Glutamatergic neuron (in vitro differentiated cells): ENCODE measurements at places on chromosomes 2 and 18.
A peak's percentile ranks its signal among the peaks of the same experiment; 100 is the strongest.

- H3K4me1 ChIP-seq = no peaks in the 10 kb centered on the region
- no peak overlapping the region for H3K27ac ChIP-seq
- H3K36me3 ChIP-seq = no peaks in the 10 kb centered on the region
- DNase-seq = no peak
- no peak overlapping the region for H3K4me3 ChIP-seq
- no peaks in the 10 kb centered on the region for H3K27me3 ChIP-seq
Observed at GRCh38 chr2:231260442-231261208, 62.2 kb downstream of the ARMC9 start.

DNA sequence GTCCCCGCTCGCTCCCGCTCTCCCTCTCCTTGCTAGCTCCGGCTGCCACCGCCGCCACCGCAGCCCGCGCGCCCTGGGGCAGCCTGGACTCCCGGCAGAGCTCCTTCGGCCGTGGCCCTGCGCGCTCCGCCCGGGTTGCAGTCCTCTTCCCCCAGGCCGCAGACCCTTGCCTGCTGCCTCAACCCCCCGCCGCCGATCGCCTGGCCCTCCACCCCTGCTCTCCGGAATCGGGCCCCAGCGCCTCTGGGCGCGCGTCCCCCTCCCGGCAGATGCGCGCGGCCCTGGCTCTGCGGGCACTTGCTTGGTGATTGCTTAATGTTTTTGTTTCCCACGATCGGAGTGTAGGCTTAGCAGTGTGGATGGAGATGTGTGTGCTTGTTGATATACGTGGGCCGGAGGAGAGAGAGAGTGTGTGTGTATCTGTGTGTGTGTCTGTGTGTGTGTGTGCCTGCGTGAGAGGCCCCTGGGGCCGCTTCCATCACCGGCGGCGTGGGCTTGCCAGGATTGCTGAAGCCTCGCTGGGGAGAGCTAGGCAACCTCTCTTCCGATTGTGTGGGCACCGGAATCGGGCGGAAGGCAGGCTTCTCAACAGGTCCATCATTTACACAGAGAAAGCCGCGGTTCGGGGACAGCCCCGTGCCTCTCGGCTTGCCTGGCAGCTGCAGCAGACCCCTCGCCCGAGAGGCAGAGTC, 877 bp downstream of the INHBB start:
- peak overlapping the region; percentile 81 for H3K4me3 ChIP-seq
- peaks cover 17% of the 10 kb centered on the region for H3K27me3 ChIP-seq
- H3K36me3 ChIP-seq = no peaks in the 10 kb centered on the region
- H3K4me1 ChIP-seq = peaks cover 14% of the 10 kb centered on the region
- DNase-seq = peak; percentile 50

- no peak overlapping the region for H3K4me3 ChIP-seq
- H3K27ac ChIP-seq = no peak overlapping the region
- H3K27me3 ChIP-seq = peaks cover 2% of the 10 kb centered on the region
- no peak for DNase-seq
- peaks cover 4% of the 10 kb centered on the region for H3K4me1 ChIP-seq
- no peaks in the 10 kb centered on the region for H3K36me3 ChIP-seq
Observed at GRCh38 chr18:7152440-7152839, 34.8 kb upstream of the LAMA1 start.

DNA sequence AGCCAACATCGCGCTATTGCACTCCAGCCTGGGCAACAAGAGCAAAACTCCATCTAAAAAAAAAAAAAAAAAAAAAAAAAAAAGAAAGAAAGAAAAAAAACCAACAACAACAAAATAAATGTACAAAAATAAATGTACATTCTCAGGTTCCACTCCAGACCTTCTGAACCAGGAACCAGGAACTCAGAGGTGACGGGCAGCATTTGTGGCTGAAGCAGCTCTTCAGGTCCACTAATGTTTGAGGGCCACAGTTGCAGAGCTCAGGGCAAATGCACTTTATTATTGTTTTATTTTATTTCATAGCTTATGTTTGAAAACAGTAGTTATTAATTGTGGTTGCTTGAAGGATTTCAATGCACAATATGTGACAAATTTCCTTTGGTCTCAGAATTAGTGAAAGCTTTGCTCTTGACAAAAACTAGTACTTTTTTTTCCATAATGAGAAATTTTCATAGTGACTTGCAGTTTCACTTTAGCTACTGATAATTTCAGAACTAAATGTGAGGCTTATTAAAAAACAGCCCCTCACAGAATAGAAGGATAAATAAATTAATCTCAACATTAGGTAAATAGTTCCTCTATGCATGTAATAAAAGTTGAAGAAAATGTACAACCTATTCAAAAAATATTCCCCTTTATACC, 378.4 kb upstream of the SPHKAP start:
- H3K36me3 ChIP-seq = no peaks in the 10 kb centered on the region
- DNase-seq = no peak

- no peak overlapping the region for H3K27ac ChIP-seq
- no peaks in the 10 kb centered on the region for H3K36me3 ChIP-seq
- H3K27me3 ChIP-seq = no peaks in the 10 kb centered on the region
- no peaks in the 10 kb centered on the region for H3K4me1 ChIP-seq
Observed at GRCh38 chr2:59961746-59962145, 591.7 kb downstream of the BCL11A start.

DNA sequence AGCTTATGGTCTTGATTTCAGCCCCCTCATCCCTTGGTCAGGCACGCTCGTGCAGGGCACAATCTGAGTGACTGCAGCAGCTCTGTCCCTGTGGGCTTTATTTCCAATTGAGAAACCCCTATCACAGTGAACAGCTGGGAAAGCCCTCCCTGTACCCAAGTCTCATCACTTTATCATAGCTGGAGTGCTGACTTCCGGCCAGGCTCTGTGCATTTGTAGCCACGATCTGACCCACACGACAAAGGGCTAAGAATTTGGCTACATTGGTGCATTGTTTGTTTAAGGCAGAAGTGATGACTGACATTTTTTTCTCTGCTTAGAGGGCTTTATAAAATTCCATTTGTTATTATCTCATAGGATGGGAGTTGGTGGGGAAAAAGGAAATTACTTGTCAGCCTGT, 184.4 kb downstream of the KCNS3 start:
- H3K27me3 ChIP-seq = peaks cover 3% of the 10 kb centered on the region
- H3K36me3 ChIP-seq = no peaks in the 10 kb centered on the region
- no peak overlapping the region for H3K27ac ChIP-seq
- H3K4me3 ChIP-seq = no peak overlapping the region
- no peak for DNase-seq
- H3K4me1 ChIP-seq = peaks cover 3% of the 10 kb centered on the region

- peaks cover 7% of the 10 kb centered on the region for H3K4me1 ChIP-seq
- H3K36me3 ChIP-seq = no peaks in the 10 kb centered on the region
- no peak for DNase-seq
- no peaks in the 10 kb centered on the region for H3K27me3 ChIP-seq
- H3K27ac ChIP-seq = no peak overlapping the region
- no peak overlapping the region for H3K4me3 ChIP-seq
Observed at GRCh38 chr2:119333360-119333759, 33.3 kb downstream of the C2orf76 start.

DNA sequence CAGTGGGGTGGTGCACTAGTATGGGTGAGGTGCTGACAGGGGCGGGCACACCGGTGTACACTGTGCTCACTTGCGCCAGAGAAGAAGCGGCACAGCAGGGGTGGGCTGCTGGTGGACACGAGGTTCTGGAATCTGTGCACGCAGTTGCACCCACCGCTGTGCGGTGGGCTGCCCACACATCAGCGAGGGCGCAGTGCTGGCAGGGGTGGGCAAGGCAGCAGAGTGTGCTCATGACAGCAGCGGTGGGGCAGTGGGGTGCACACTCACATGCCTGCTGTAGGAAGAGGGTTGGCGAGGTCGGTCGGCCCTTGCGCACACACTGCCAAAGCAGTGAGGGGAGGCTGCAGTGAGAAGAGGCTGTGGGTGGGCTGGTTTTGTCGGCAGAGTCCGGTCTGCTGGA, 141.8 kb downstream of the GALNT13 start:
- no peaks in the 10 kb centered on the region for H3K36me3 ChIP-seq
- H3K27me3 ChIP-seq = no peaks in the 10 kb centered on the region
- no peak overlapping the region for H3K27ac ChIP-seq
- no peak for DNase-seq
- no peak overlapping the region for H3K4me3 ChIP-seq

DNA sequence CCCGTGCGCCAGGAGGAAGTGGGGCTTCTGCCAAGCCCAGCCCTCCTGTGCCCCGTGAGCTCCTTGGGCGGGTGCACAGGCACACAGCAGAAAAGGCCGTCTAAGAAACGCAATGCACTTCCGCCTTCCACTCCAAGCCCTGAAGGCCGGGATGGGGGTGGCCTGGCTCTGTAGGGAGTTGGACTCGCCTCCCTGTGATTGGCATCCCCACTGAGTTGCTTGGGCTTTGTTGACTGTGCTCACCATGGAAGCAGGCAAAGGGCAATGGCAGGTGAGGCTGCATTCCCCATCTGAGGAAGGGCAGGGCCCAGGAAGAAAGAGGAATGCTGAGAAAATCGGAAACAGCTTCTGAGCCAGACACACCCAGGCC, 66.8 kb downstream of the CRACDL start:
- no peak for DNase-seq
- H3K4me1 ChIP-seq = peaks cover 13% of the 10 kb centered on the region
- H3K27ac ChIP-seq = no peak overlapping the region
- H3K4me3 ChIP-seq = no peak overlapping the region
- peaks cover 3% of the 10 kb centered on the region for H3K27me3 ChIP-seq

- no peaks in the 10 kb centered on the region for H3K36me3 ChIP-seq
- H3K27me3 ChIP-seq = no peaks in the 10 kb centered on the region
- H3K4me1 ChIP-seq = no peaks in the 10 kb centered on the region
- DNase-seq = no peak
- H3K27ac ChIP-seq = no peak overlapping the region
- H3K4me3 ChIP-seq = no peak overlapping the region
Observed at GRCh38 chr2:62499430-62500060, 6.5 kb downstream of the TMEM17 start.

GRCh38 chr2:8627692-8628085, 54.2 kb upstream of the ID2 start:
- no peak for DNase-seq
- H3K36me3 ChIP-seq = no peaks in the 10 kb centered on the region
- H3K4me3 ChIP-seq = no peak overlapping the region
- peaks cover 1% of the 10 kb centered on the region for H3K4me1 ChIP-seq
- H3K27me3 ChIP-seq = peaks cover 13% of the 10 kb centered on the region

GRCh38 chr2:134344954-134345697, 91.3 kb downstream of the MGAT5 start:
- H3K4me1 ChIP-seq = peaks cover 4% of the 10 kb centered on the region
- no peaks in the 10 kb centered on the region for H3K36me3 ChIP-seq
- no peak overlapping the region for H3K27ac ChIP-seq
- no peak overlapping the region for H3K4me3 ChIP-seq
- peaks cover 4% of the 10 kb centered on the region for H3K27me3 ChIP-seq

GRCh38 chr2:64114063-64114911, 29.9 kb downstream of the PELI1 start:
- peaks cover 3% of the 10 kb centered on the region for H3K4me1 ChIP-seq
- H3K27me3 ChIP-seq = no peaks in the 10 kb centered on the region

DNA sequence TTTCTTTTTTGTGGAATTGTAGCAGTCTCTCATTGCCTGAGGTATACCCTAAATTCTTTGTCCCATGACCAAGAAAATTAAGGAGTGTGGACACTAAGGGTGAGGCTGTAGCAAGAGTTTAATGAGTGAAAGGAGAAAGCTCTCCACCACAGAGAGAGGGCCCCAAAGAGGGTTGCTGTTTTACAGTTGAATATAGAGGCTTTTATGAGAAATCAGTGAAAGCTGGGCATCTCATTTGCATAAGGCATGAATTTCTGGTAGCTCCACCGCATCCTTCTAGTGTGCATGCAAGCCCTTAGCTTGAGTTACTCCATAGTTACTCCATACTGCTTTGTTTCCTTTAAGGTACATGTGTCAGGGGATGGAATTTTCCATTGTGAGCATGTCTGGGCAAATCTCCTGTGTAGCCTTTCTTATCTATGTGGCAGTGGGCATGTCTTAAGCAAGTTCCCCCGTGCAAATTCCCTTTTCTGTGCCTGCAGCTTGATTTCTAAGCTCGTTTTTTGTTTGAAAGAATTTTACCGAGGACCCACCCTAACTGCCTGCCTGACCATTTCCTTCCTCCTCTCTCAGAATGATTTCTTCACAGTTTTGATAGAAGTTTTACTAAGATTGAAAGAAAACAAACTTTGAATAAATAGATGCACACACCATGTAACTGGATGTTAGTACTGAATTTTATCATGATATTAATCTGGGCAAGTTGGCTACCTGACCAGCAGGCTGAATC, 218.9 kb downstream of the PARD3B start:
- no peaks in the 10 kb centered on the region for H3K4me1 ChIP-seq
- no peak overlapping the region for H3K27ac ChIP-seq
- no peaks in the 10 kb centered on the region for H3K27me3 ChIP-seq
- peaks cover 9% of the 10 kb centered on the region for H3K36me3 ChIP-seq

DNA sequence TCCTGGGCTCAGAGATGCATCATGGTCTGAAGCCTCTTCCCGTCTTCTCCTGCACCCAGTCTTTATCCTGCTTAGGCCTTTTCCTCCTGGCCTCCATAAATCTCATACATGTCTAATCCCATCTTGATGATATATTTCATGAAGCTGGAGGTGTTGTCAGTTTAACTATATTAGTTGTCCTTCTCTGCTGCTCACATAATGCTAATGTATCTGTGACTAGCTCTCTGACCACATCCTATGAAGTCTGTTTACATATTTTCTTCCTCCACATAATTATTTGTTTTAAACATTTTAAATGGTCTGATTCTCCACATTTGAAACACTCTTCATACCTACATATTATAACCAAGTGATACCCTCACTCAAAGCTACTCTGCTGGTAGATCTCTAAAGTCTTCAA, 315.2 kb upstream of the RND3 start:
- no peak overlapping the region for H3K27ac ChIP-seq
- H3K4me1 ChIP-seq = peaks cover 12% of the 10 kb centered on the region
- DNase-seq = no peak
- H3K27me3 ChIP-seq = no peaks in the 10 kb centered on the region
- no peaks in the 10 kb centered on the region for H3K36me3 ChIP-seq
- no peak overlapping the region for H3K4me3 ChIP-seq

GRCh38 chr2:201813996-201814760, 7.8 kb downstream of the CDK15 start:
- peak overlapping the region; percentile 67 for H3K27ac ChIP-seq
- H3K36me3 ChIP-seq = no peaks in the 10 kb centered on the region
- peak overlapping the region; percentile 32 for H3K4me3 ChIP-seq
- DNase-seq = no peak
- H3K4me1 ChIP-seq = peaks cover 7% of the 10 kb centered on the region
- H3K27me3 ChIP-seq = peaks cover 2% of the 10 kb centered on the region

GRCh38 chr2:101395545-101396315, 8.4 kb upstream of the CREG2 start:
- H3K4me3 ChIP-seq = no peak overlapping the region
- no peaks in the 10 kb centered on the region for H3K36me3 ChIP-seq
- no peak for DNase-seq
- H3K27me3 ChIP-seq = peaks cover 6% of the 10 kb centered on the region
- H3K27ac ChIP-seq = no peak overlapping the region

GRCh38 chr18:34773961-34774766, 64.1 kb downstream of the DTNA start:
- H3K27me3 ChIP-seq = no peaks in the 10 kb centered on the region
- H3K27ac ChIP-seq = no peak overlapping the region
- no peak for DNase-seq
- no peaks in the 10 kb centered on the region for H3K36me3 ChIP-seq
